ENCODE measurements at places on chromosomes 5 and 9.

DNA sequence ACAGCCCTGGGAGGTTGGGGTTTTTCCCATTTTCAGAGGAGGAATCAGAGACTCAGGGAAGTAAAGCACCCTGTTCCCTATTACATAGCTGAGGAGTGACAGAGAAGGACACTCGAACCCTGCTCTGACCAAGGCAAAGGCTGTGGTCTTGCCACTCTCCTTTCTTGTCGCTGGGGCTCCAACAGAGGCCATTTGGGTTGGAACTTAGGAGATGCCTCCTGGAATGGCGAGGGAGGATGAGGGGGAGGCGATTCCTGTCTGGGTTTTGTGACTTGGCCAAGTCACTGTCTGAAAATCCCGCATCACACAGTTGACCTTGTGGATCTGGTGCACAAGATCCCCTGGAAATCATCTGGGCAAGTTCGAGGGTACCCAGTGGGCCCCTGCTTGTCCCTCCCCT, 64.0 kb upstream of the HAND1 start:
- DNase-seq: no peak

- no peak for DNase-seq
Measured at GRCh38 chr5:17714186-17714585, 79.9 kb downstream of the TAF11L14 start.

DNA sequence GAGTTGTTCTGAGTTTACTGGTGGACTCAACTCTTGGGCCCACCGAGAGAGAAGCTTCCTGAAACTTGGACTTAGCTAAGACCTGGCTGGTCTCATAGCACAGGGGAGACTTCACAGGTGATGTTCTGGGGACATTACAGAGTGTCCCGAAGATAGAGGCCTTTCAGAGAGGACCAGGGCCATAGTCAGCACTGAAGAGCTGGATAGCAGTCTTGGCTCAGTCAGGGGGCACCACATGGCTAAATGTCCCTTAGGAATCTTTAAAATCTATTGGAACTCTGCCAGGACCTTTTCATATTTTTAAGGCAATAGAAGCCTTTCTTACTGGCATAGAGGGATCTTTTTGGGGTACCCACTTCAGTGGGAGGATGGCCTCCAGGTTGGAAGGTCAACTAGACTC, 59.8 kb upstream of the CPLX2 start:
- no peak for DNase-seq

GRCh38 chr5:15968993-15969392, 210.6 kb downstream of the MARCHF11 start:
- no peak for DNase-seq

DNA sequence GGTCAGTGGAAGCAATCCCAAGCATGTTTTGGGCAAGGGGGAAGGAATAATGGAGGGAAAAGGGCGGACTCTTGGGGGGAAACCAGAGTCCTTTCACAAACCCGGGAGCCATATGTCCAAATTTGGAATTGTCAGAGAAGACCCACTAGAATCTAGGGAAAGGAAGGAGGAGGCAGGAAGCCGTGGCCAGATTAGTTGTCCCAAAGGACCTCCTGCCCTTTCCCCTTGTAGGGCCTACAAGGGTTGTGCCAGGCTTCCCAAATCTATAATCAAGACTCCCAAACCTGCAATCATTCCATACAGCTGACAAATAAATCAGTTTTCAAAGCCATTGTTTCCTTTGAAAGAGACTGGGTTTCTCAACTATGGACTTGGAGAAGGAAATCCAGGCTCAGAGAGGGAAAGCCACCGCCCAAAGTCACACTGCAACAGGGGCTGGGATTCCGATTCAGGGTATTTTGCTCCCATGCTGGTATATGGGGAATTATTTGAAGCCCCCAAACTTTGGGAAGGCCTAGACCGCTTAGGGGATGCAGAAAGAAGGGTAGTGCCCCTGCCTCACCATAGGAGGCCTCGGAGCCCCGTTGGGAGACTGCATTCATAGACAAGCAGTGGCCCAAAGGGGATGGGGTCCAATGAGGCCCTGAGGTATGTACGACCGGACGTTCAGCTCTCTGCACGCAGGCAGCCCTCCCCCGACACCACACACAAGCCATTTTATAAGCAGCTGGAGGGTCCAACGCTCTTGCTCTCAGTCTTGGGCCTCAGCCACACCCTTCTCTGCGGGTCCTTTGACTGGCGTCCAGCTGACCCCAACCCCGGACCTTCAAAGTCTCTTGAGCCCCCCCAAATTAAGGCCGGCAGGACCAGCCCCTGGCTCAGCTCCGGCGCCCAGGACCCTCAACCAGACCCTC, 815 bp downstream of the ANXA6 start:
- DNase-seq: no peak

- no peak for DNase-seq
Measured at GRCh38 chr9:107465467-107466451, 23.8 kb downstream of the KLF4 start.

DNA sequence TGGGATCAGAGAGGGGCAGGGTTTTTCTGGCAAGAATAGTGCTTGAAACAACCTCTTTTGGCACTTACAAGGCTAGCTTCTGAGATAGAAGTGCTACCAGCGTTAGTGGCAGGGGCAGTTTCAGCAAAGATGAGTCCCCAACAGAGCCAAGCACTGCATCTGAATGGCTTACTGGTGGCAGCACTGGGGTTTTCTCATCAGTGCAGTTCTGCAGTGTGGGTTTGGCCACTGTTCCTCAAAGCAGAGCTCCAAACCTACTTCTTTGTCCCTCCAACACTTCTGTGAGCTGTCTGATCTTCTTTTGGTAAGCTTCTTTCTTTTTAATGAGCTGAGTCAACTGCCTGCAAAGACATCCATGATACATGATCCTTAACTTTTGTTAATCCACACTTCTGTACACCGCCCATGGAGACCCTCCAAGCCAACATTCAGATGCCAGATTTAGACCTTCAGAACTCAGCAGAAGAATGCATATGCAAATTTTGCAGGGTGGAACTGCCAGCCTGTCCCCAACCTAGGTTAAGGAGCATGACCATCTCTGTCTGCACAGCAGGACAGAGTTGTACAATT, 29.9 kb upstream of the FSTL4 start:
- no peak for DNase-seq

GRCh38 chr5:36523926-36524325, 82.5 kb upstream of the SLC1A3 start:
- no peak for DNase-seq

DNA sequence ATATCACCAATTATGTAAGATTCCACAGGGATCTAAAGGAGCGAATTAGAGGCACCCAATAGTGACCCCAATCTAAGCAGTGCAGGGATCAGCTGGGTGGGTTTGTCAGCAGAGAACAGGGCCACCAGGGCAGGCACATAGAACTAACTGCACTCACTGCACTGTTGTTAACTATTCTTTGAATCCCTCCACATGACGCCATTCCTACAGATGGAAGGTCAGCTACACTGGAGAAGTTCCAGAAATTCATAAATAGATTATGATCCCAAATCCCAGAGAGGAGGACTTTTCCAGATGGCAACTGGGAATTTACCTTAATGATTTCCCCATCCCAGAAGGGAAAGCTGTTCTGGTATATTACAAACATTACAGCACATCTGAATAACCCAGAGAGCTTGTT, 84.2 kb downstream of the THBS4 start:
- no peak for DNase-seq

- no peak for DNase-seq
Measured at GRCh38 chr9:127805620-127806019, 2.9 kb downstream of the FPGS start.

DNA sequence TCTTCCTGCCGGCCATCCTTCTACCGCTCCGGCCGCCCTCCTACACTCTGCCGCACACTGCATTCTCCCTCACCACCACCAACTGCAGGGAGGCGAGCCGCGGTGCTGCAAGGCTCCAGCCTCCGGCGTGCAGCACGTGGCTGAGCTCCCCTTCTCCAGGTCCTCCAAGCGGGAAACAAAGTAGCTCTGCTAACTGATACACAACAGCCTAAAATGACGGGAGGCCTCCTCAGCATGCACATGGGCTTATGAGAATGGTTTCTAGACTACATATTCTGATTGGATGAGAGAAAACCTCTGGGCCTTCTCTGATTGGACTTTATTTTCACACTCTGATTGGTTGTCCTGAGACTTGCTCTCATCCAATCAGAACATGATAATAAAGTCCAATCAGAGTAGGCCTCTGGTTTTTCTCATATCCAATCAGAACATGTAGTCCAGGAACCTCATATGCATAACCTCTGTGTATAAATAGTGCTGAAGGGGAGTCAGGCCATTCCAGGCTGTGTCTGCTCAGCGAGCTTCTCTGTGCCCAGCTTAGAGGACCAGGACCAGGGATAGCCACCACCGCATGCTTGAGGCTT, 27.0 kb upstream of the ZNF354B start:
- no peak for DNase-seq

GRCh38 chr9:134802216-134802795, 78.3 kb upstream of the FCN2 start:
- DNase-seq: no peak

GRCh38 chr5:39995990-39996389, 571.2 kb upstream of the DAB2 start:
- DNase-seq: no peak

- DNase-seq: no peak
Measured at GRCh38 chr9:129070696-129071525, 10.0 kb upstream of the DOLPP1 start.

DNA sequence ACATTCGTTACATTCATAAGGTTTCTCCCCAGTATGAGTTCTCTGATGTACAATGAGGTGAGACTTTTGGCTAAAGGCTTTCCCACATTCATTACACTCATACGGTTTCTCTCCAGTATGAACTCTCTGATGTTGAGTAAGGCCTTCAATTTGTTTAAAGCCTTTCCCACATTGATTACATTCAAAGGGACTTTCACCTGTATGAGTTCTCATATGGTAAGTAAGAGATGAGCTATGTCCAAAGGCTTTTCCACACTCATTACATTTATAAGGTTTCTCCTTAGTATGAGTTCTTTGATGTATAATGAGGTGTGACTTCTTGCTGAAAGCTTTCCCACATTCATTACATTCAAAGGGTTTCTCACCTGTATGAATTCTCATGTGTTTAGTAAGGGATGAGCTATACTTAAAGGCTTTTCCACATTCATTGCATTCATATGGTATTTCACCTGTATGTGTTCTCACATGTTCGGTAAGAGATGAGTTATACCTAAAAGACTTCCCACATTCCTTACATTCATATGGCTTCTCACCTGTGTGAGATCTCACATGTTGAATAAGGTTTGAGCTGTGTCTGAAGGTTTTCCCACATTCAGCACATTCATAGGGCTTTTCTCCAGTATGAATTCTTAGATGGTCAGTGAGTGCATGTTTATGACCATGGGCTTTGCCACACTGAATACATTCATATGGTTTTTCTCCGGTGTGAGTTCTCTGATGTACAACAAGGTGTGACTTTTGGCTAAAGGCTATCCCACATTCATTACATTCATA, 13.5 kb downstream of the ZFP37 start:
- DNase-seq: no peak

GRCh38 chr5:159878988-159879471, 37.3 kb upstream of the ADRA1B start:
- no peak for DNase-seq

- DNase-seq: no peak
Measured at GRCh38 chr9:137162505-137163364, 7.1 kb downstream of the LRRC26 start.

DNA sequence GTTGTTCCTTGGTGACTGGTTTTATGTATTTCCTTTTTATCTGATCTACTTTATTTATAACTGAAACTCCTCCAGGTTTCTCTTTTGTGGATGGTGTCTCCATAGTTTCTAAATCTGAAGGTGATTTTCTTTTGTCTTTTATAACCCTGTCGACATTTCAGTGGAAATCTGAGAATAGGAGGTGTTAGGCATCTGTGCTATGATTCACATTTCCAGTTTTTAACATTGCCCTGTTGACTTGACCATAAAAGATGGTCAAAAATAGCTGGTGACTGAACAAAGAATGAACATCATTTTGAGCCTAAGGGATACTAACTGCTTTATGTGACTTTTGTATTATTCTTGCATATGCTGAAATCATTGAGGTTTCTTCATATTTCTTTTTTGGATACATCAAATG, 190.5 kb downstream of the PCSK1 start:
- DNase-seq: no peak
